Suppressor macrophage treated with lipopolysaccharide for 4 hours (primary cell): ENCODE measurements at places on chromosomes 2 and 18.
A peak's percentile ranks its signal among the peaks of the same experiment; 100 is the strongest.

DNA sequence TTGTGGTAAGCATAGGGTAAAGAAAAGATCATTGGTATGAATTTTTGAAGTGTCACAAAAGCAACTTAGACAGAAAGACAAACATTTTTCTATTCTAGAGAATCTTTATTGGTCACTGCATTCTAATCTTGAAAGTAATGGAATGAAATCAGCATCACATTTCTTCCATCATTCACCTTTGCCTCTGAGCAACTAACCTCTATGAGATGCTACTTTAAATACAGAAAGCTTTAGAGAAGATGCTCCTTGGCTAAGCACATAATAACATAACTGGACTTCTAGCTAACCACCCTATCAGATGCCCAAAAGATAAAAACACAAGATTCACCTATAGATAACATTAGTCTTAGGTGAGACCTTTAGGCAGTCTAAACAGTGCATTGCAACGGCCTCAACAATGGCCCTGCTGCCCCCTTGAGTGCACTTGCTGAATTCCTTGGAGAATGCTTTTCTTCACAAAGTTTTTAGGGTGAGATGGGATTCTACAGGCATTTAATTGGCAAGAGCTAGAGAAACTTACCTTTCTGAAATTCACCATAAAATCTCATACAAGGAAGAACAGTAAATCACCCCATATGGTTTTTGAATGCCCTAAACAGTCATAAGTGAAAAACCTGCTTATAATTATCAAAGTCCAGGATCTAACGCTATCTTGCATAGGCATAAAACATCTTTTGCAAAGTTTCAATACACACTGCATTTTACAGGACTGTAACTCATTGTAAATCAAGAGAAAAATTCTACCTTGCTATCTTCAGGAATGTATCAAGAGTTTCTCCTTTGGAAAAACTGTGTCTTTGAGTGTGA is 791.3 kb upstream of the CHAC2 start:
- DNase-seq, result no peak

DNA sequence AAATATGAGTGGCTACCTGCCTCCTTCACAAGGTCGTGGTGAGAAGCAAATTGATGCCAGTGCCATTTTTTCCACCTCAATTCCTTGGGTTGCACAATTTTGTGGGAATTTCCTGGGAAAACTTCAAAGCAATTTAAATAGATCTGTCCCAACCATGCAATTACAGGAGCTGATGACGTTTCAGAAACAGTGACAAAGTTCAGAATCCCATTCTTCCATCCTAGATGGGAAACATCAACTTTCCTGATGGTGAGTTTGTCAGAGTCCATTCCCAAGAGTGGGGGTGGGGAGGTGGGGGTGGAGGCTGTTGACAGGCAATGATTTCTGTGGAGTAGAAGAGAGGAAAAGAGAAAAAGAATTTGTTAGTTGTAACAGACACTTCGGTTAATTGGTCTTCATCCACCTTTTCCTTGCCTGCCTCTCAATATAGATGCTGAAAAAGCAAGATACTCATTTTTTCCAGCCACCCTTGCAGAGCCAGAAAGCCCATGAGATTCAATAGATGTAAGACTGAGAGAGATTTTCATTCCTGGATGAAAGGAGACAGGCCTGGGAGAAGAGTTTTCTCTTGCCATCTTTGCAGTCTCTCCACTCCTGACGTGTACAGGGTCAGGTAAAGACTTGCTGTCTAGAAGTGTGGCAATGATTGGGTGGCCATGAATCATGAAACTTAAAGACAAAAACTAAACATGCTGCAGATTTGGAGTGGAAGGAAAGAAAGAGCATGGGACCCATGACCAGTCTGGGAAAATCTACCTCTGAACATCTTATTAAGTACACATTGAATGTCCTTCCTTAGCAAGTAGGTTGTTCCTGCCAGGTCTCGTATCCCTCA is 47.3 kb downstream of the SOCS6 start:
- no peak for DNase-seq

DNA sequence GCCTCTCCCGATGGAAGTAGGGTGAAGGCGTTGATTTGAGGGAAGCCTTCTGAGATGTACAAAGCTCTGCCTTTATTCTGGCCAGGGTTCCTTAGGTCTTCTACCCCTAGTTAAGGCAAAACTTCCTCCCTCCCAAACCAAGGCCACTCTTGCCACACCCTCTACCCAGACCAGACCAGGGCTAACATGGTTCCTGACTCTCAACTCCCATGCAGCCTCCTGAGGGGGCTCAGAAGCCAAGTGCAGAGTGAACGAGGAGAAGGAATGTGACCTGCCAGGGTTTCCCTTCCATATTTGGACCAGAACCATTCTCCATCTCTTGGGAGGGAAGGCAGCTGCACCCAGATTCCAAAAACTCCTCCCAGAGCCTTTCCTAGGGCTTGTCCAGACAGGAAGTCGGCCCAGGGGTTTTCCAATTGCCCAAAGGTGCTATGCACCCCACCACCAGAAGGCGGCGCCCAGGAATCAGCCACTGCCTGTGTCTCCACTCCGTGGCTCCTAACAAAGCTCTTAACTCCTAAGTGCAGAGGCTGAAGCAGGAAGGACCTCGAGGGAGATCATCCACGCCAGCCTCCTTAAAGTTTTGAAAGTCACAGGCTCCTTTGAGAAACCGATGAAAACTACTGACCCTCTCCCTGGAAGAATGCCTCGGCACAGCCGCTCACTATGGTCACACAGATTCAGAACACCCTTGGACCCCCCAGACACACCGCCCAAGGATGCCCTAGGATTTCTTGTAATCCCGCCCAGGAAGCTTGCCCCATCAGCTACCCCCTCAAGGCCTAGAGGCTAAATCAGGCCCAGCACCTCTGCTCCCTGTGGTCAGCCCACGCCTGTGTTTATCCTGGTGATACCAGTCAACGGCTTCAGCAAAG is 157.8 kb downstream of the SMAD2 start:
- peak; percentile 70 for DNase-seq

DNA sequence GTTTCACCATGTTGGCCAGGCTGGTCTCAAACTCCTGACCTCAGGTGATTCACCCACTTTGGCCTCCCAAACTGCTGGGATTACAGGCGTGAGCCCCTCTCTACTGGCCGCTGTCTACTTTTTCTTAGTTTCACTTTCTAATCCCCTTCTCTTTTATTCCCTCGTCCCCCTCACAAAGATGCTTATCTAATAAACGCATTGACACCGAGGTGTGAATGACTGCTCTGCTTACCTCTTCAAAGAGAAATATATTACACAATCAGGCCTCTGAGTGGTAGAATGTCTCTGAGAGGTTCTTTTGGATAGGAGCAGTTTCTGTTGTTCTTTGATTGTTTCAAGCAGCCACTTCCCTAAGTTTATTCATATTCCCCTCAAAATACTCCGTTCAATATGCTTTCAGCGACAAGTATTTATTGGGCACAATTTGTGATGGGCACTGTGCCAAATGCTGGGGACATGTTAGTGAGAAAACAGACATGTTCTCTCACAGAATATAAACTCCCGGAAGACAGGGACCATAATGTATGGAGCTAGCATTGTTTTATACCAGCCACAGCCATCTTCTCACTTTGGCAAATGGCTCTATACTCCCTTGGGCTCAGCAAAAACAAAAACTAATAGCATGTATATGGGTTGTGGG is 34.7 kb upstream of the RAPH1 start:
- no peak for DNase-seq

GRCh38 chr2:200604571-200605255 is 18.9 kb downstream of the AOX1 start:
- no peak for DNase-seq
